ENCODE measurements at places on chromosomes 1 and 21. TPM values are rescaled to one million over a fixed set of nuclear protein-coding genes. Genes with fewer than 3 reads are reported as not detected.

Gene TNFRSF1B
- 13.7 TPM for total RNA-seq

Gene C1orf167
- total RNA-seq = not detected

Gene TMEM201
- 12.5 TPM for total RNA-seq

DNA sequence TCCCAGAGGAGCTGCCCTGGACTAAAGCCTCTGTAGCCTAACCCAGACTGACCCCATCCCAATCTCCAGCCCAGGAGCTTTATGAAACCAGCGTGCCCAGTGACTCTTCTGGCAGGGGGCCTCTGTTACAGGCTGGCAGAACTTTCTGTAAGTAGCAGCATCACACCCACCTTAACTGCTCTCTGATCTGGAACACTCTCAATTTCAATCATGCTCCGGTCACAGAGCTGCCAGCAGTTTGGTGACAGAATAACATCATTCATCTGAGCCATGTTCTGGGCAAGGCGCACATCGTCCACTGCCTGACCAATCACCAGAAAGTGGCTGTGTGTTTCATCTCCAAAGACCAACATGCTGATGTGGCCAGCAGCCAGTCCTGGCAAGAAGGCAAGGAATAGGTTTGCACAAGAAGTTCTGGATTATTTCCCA lies 14.7 kb downstream of the ADCY10 start:
- peak; percentile 54 for DNase-seq

DNA sequence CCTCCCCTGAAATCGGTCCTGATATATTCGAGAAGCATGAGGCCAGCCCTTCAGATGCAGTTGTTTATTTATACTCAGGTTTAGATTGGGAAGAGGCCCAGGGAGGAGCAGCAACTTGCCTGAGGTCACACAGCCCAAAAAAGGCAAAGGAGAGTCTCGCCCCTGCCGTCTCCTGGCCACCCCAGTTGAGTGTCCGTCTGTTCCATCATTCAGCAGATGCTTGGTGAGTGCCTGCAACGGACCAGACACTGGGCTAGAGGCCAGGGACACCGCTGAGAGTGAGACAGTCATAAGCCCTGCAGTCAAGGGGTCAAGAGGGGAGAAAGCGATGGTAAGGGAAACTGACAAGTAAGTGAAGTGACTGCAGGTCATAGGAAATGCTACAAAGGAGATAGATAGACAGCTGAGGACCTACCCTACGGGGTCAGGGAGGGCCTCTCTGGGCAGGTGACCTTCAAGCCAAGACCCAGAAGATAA lies 15.4 kb upstream of the SELENON start:
- DNase-seq = no peak

- DNase-seq = no peak
Observed at GRCh38 chr1:221013691-221014660, 134.7 kb downstream of the HLX start.

DNA sequence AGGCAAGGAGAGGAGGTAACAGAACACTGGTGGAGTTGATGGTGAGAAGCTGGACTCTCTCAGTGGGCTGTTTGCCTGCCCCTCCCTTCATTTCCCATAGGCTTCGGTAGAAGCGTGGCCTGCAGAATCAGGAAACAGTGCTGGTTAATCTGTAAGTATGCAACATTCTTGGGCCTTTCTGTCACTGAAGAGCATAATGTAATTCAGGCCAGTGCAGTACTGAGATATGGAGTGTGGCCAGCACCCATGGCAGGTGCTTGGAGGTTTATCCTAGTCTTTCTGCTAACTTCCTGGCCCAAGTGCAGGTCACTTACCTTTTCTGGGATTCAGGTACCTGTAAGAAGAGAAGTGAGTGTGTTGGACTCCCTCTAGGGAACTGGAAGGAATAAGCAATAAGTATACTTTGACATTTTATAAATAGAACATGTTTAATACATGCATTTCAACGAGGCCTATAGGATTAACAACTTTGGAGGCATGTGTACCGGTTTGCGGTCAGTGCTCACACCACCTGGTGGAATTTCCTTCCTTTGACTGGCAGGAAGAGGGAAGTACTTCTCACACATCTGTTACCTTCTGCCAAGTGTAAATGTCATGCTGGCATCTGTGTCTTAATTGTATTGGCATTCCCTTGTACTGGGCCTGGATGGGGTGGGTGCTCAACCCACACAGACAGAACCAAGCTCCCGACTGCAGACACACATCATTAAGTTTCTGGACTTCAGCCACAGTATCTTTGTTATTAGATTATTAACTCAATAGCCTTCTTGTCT lies 105.5 kb downstream of the KIF26B start:
- no peak for DNase-seq

GRCh38 chr1:159942632-159943277 lies 2.7 kb downstream of the IGSF9 start:
- no peak for DNase-seq

- peak; percentile 33 for DNase-seq
Observed at GRCh38 chr1:62131093-62131725, 63.4 kb upstream of the L1TD1 start.

GRCh38 chr1:212688341-212689047 lies 11.1 kb downstream of the BATF3 start:
- DNase-seq = no peak
